CD4-positive, alpha-beta T cell (primary cell): ENCODE measurements at places on chromosomes 3 and 15.
A peak's percentile ranks its signal among the peaks of the same experiment; 100 is the strongest.

DNA sequence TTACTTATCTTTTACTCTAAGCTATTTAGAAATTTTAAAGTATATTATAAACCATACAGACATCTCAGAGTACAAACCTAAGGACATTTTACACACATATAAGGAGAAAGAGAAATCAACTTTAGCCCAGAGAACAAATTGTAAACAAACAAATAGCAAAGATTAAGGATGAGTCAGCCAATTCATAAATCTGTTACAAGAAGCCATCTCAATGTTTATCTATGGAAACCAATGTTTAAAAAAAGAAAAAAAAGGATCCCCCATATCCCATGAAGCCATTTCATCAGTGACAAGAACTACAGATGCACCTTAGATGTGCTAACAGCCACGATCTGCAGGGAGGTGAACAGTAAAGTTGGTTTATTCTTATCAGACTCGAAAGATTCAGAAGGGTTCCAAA, 437.1 kb downstream of the SHQ1 start:
- DNase-seq, result no peak

DNA sequence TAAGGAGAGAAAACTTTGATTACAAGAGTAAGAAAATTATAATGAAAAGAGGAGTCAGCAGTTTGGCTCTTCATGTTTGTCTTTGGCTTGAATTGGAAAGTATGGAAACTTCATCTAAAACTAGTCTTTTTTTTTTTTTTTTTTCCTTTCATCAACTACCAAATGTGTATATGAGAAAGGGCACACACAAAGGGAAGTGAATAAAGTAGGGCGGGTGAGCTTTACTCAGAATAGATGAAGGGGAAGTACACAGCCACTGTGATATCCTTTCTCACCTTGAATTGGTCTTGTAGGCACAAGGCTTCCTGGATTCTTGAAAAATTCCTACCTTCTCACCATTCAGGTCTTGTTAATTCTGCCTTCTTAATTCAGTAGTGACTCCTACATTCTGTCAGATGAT, 652.3 kb upstream of the KCNMB2 start:
- DNase-seq, result no peak

GRCh38 chr15:32656496-32656895, 15.0 kb downstream of the SCG5 start:
- no peak for DNase-seq

GRCh38 chr15:35888815-35889214, 342.9 kb upstream of the DPH6 start:
- DNase-seq, result no peak

- DNase-seq, result no peak
These were observed 22.3 kb downstream of the PPP4R2 start for GRCh38 chr3:73018790-73019441.

DNA sequence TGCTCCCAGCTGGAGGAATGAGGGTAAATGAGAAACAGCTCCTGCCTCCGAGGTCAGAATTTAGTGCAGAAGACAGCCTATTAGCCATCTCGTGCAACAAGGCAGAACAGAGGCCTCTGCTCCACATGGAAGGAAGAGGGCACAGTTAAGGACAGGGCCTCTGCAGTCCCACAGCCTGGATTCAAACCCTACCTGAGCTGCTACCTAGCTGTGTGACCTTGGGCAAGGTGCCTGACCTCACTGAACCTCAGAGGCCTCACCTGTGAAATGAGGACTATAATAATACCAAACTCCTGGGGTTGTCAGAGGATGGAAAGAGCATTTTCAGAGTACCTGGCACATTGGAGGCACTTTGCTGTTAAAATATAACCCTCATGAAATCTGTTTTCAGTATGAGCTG, 285.7 kb upstream of the CTNNB1 start:
- no peak for DNase-seq

GRCh38 chr3:171904829-171905228, 61.7 kb downstream of the TMEM212 start:
- no peak for DNase-seq

- no peak for DNase-seq
These were observed 113.1 kb downstream of the THSD4 start for GRCh38 chr15:71228403-71228802.

- DNase-seq, result peak; percentile 25
These were observed 156.7 kb downstream of the KLF13 start for GRCh38 chr15:31483053-31483985.

GRCh38 chr3:17747174-17747889, 4.9 kb upstream of the TBC1D5 start:
- no peak for DNase-seq

- DNase-seq, result no peak
These were observed 21.5 kb upstream of the PEX5L start for GRCh38 chr3:180058238-180058637.

- DNase-seq, result no peak
These were observed 70.5 kb upstream of the FOXB1 start for GRCh38 chr15:59933607-59934006.

DNA sequence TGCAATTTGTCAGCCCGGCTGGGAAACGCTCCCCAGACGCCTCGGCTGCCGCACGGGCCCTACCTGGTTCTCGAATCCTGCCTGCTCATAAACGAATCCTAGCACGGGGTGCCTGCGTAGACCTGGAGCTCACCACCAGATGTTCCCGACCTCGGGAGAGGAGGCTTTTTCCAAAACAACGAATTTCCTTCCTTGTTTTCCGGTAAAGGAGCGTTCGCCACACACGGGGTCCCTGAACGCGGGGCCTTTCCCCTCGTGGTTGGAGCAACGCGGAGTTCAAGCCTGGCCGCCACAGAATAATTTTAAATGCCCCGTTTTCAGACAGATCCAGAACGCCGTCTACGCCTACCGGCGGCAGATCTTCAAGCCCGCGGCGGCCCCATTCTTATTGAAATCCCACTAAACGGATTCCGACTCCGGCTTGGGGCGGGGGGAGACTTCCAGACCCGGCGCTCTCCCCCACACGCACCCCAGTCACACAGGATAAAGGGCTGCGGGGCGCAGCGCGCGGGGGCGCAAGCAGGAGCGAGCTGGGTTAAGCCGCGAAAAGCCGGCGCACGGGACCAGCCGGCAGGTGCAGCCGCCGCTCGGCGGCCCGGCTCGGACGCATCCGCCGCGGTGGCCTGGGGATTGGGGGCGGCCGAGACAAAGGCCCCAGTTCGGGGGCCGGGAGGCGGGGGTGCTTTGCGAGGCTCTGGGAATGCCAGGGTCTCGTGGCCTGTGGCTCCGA, 895 bp downstream of the GATA2 start:
- peak; percentile 34 for DNase-seq

DNA sequence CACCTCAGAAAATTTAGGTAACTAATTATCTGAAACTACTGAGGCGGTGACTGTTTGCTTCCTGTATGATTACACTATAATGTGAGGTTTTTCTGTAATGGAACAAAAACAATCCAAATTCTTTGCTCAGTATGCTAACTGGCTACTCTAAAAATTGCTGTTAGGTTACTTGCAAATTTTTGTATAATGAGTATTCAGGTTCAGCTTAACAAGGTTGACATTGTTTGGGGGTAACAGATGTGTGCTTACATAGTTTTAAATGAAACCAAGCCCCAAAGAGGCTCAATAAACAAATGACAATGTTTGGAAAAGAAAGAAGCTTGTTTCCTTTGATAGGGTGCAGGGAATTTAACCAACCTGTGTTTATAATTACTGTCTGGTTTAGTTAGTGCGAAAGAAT, 414.5 kb upstream of the MDFIC2 start:
- DNase-seq, result no peak

- DNase-seq, result no peak
These were observed 128.5 kb downstream of the RBMS3 start for GRCh38 chr3:29409409-29409808.

DNA sequence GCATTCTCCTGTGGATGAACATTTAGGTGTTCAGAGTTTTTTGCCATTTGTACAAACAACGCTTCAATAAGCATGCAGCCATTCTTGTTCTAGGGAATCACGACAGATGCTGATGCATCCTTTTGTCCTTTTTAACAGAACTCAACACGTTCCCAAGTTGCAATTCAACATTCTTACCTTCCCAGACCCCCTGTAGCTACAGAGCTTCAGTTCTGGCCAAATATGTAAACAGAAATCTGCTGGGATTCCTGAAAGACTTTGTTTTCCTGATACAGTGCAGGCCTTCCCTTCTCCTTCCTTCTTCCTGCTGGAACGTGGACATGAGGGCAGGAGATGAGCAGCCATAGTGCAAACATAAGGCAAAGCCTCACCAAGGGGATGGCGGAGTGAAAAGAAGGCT, 59.1 kb upstream of the SPATA12 start:
- DNase-seq, result no peak
